A549 treated with DMSO at 1 μM for 4 hours (cell line): ENCODE measurements at places on chromosomes 5 and 9. TPM values are rescaled to one million over a fixed set of nuclear protein-coding genes. Genes with fewer than 3 reads are reported as not detected.

GMCL2 gene
- not detected in 5 replicates for total RNA-seq

SURF4 gene
- 190 to 220 TPM (median 208 TPM) in 5 replicates for total RNA-seq

ZNF883 gene
- 0.89 to 1.1 TPM (median 0.98 TPM) in 5 replicates for total RNA-seq

SHC3 gene
- 0.38 to 0.71 TPM (median 0.50 TPM) in 5 replicates for total RNA-seq

SLC46A2 gene
- not detected in 5 replicates for total RNA-seq

GFI1B gene
- 0.06 to 0.15 TPM (median 0.06 TPM) in 3 of 5 replicates, not detected in the others for total RNA-seq

CHSY3 gene
- 0.03 to 0.10 TPM (median 0.07 TPM) in 5 replicates for total RNA-seq

TEK gene
- total RNA-seq: 0.05 to 0.15 TPM (median 0.07 TPM) in 5 replicates

GDNF gene
- total RNA-seq: not detected in 5 replicates

RAB3C gene
- total RNA-seq: not detected in 5 replicates

OTP gene
- total RNA-seq: 0.06 to 0.08 TPM (median 0.08 TPM) in 5 replicates

NFIB gene
- 8.3 to 13.7 TPM (median 12.2 TPM) in 5 replicates for total RNA-seq

PHYHD1 gene
- total RNA-seq: 0.17 TPM in 1 of 5 replicates, not detected in the others

ACTBL2 gene
- total RNA-seq: 0.02 to 0.09 TPM (median 0.06 TPM) in 5 replicates

CCNO gene
- 7.1 to 8.7 TPM (median 8.6 TPM) in 5 replicates for total RNA-seq

FBXL7 gene
- 0.89 to 1.9 TPM (median 1.6 TPM) in 5 replicates for total RNA-seq

CDC14B gene
- 9.0 to 13.0 TPM (median 11.1 TPM) in 5 replicates for total RNA-seq
